ENCODE measurements at places on chromosomes 12 and 14.

GRCh38 chr12:109714913-109715244, 1.3 kb downstream of the FAM222A start:
- DNase-seq = no peak

GRCh38 chr14:64502456-64502855, 1.2 kb downstream of the ZBTB25 start:
- no peak for DNase-seq

DNA sequence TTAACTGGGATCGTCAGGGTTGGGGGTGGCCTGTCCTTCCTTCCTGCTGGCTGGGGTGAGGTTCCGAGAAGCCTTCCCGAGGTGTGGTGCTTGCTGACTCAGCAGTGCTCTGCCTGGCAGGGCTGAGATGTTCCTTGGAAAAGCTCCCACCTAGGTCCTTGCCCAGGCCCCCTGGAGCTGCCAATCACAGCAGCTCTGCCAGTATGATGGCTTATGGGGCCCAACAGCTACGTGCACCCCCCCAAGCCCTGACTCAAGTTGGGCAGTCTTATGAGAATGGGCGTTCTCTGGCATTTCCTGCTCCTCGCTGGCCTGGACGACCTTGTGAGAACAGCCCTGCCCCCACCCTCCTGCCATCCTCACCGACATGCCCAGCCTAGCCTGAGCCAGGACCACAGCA, 292.2 kb upstream of the CRY1 start:
- no peak for DNase-seq

- no peak for DNase-seq
Measured at GRCh38 chr12:95977764-95978305, 18.3 kb downstream of the HAL start.

DNA sequence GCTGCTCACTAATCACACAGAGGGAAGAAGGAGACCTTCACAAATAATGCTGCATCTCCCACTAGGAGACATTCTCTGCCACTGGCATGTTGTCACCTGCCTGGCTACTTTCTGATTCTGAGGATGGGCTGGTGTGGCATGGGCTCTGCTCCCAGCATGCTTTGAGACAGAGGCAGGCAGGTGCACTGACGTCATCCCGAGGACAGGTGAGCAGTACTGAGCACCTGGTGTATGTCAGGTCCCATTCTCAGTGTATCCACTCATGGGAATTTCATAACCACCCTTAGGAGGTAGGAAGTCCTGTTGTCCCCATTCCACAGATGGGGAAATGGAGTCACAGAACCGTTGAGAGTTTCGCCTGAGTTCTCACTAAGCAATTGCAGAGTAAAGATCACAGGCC, 597.9 kb downstream of the VRK1 start:
- DNase-seq = no peak

Data from effector memory CD8-positive, alpha-beta T cell (primary cell).